Activated CD8-positive, alpha-beta memory T cell treated with anti-CD3 and anti-CD28 coated beads, Interleukin-2, amount 50 U/mL, for 4 hours (primary cell): ENCODE measurements at places on chromosomes 6 and 20.

GRCh38 chr6:45448417-45449389 lies 71.0 kb upstream of the SUPT3H start:
- no peak for DNase-seq

- no peak for DNase-seq
These were observed 29.7 kb downstream of the PREX1 start for GRCh38 chr20:48797850-48798747.

DNA sequence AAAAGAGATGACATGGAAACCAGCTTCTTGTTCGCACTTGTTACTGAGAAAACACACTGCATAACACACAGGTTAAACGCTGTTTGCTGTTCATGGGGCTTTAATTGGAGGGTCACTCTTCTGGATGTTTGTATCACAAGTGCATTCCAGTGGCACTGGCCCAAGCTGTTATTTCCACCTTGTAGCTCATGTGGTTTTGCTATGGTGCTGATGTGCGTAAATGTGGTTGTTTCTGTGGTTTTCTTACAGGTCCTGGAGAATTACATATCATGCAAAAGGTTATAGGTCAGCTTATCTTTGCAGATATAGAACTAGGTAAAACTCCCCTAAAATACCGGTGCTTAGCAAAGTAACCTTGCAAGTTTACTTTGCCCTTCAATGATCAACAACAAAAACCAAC lies 89.3 kb upstream of the AHI1 start:
- DNase-seq: no peak

DNA sequence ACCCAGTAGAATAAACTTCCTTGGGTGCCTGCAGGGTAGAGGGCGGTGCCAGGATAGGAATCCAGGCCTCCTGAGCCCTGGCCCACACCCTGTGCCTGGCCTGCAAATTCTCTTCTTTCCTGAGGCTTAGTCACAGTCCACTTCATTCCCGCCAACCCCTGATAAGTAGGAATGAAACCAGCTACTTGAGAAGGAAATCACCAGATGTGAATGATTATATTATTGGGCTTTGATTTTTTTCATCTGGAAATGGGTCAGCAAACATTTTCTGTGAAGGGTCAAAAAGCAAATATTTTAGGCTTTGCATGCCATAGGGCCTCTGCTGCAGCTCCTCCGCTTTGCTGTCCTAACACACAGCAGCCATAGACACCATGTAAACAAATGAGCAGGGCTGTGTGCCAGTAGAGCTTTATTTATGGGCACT lies 50.2 kb downstream of the STK35 start:
- DNase-seq: no peak

GRCh38 chr6:120378582-120379220 lies 955.6 kb downstream of the TBC1D32 start:
- DNase-seq: no peak

- DNase-seq: no peak
These were observed 98.8 kb upstream of the CITED2 start for GRCh38 chr6:139473231-139473701.

DNA sequence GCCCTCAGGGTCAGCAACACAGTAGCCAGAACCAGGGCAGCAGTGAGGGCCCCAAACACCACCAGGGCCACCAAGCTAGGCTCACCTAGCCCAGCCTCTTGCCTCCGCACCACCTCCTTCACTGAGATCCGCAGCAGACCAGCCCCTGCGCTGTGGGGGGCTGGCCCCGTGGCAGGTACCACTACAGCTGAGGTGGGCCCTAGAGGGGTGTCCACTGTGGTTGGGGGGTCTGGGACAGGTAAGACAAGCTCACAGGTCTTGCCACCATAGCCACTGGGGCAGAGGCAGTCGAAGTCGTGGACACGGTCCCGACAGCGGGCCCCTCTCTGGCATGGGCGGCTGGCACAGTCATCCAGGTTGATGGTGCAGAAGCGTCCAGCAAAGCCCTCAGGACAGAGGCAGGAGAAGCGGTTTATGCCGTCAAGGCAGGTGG lies 4.6 kb downstream of the DLK2 start:
- DNase-seq: no peak

DNA sequence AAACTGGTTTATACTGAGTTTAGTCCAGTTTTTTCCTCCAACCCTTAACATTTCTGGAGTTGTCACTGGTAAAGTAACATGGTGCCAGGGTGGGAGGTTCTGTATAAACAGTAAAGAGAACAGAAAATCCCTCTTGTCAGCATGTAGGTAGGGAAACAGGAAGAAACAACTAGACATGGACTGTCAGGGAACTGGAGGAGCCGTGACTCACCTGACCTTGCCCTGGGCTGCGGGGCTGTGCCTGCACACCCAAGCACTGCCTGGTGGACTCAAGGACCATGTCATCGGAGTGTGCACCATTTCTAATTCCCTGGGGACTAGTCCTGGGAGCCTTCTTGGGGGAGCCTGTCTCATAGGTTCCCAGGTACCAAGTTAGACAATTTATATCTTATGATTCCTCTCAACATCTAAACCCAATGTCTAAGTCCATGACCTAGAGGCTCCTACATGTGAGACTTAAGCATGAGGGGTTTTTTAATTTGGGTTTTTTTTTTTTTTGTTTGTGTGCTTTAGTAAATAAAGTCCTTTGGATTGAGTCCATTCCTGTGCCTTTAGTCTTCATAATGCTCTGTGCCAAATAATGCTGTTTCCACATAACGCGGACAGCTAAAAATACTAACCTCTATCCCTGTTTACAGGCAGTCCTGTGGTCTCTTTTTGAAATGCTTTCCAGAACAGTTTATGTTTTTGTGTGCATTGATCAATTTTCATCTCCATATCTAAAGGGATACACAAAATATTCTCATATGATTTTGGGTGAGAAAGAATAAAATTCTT lies 136.9 kb upstream of the SUPT3H start:
- DNase-seq: no peak

GRCh38 chr20:60402189-60403058 lies 444.2 kb downstream of the CDH26 start:
- no peak for DNase-seq

DNA sequence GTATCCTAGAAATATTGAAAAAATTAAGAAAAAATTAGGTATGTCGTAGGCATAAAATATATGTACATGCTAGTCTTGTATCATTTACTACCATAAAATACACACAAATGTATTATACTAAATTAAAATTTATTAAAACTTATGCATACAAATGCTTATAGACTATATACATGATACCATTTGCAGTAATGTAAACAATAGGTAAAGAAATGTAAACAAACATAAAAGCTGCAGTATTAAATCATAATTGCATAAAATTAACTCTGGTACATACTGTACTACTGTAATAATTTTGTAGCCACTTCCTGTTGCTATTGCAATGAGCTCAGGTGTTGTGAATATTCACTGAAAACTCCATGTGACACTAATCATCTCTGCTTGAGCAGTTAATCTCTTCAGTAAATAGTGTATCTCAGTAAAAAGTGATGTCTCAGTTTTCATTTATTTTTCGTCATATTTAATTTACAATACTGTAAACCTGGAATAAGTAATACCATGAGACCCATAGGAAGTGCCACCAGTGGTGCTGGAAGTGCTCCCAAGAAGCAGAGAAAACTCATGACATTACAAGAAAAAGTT lies 29.3 kb downstream of the RALGAPB start:
- no peak for DNase-seq
